PC-9 (cell line): ENCODE measurements at places on chromosomes 5 and 9. TPM values are rescaled to one million over a fixed set of nuclear protein-coding genes. Genes with fewer than 3 reads are reported as not detected.

HTR1A gene
- not detected in 2 replicates for total RNA-seq

ANGPTL2 gene
- 0.13 TPM in 1 of 2 replicates, not detected in the other for total RNA-seq

FAM193B gene
- 70.4 and 102 TPM in 2 replicates for total RNA-seq

DNA sequence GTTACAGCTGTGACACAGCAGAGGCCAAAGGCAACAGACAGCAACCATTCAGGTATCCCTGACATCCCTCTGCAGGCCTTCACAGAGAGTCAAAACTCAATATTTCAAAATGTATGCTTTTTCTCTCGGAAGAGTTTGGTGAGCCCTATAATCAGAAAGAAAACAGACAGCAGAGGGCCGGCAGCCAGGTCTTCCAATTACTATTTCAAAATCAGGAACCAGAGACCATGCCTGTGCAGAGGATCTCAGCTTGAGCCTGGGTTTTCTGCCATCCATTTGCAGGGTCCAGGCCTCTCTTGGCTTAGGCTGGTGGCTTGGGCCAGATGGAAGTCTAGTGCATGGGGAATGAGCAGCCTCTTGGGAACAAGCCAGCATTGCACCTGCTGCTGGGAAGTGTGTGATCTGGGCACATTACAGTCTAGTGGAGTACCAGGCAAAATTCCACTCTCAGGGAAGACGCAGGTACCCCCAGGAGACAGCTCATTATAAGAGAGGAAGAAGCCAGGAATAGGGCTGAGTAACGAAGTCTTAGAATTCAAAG lies 231.3 kb downstream of the ENC1 start:
- no peak for DNase-seq
- H3K4me3 ChIP-seq, result peak overlapping the region; percentile 33; the same call in 1 of the 2 replicates
- peaks cover 27% of the 10 kb centered on the region for H3K4me1 ChIP-seq
- H3K27me3 ChIP-seq, result no peaks in the 10 kb centered on the region
- peak overlapping the region; percentile 63; the same call in 1 of the 2 replicates for H3K27ac ChIP-seq
- H3K36me3 ChIP-seq, result no peaks in the 10 kb centered on the region

- H3K4me3 ChIP-seq, result no peak overlapping the region
- DNase-seq, result no peak
- H3K27ac ChIP-seq, result no peak overlapping the region
- H3K4me1 ChIP-seq, result peaks cover 4% of the 10 kb centered on the region
Measured at GRCh38 chr5:57358796-57359592, 123.6 kb downstream of the ACTBL2 start.

GRCh38 chr5:52448111-52448510 lies 339.6 kb upstream of the ITGA1 start:
- H3K27ac ChIP-seq, result no peak overlapping the region
- no peak for DNase-seq
- H3K4me1 ChIP-seq, result no peaks in the 10 kb centered on the region
- no peaks in the 10 kb centered on the region for H3K27me3 ChIP-seq
- no peaks in the 10 kb centered on the region for H3K36me3 ChIP-seq

DNA sequence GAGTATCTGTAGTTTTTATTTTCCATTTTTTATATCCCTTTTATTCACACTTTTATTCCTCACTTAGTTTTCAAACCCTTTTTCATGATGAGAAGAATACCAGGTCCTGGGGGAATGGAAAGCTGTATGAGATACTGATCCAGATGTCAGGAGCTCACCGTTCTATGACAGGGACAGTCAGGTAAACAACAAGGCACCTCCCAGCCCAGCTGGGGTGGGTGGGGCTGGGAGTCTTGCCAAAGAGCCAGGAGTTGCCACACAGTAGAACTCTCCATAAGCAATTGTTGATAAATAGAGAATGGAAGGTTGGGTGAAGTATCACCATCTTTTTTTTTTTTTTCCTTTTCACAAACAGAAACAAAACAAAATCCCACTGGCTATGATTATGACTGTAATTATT lies 225.8 kb downstream of the NSG2 start:
- peaks cover 30% of the 10 kb centered on the region for H3K27me3 ChIP-seq
- no peaks in the 10 kb centered on the region for H3K36me3 ChIP-seq
- DNase-seq, result no peak
- H3K27ac ChIP-seq, result no peak overlapping the region

- no peak overlapping the region for H3K27ac ChIP-seq
- H3K27me3 ChIP-seq, result no peaks in the 10 kb centered on the region
- H3K4me1 ChIP-seq, result peaks cover 13% of the 10 kb centered on the region
- peak overlapping the region; percentile 54; the same call in 1 of the 2 replicates for H3K4me3 ChIP-seq
- no peaks in the 10 kb centered on the region for H3K36me3 ChIP-seq
Measured at GRCh38 chr9:34652602-34653000, 616 bp downstream of the IL11RA start.
